ENCODE measurements at places on chromosomes 3 and 15. TPM values are rescaled to one million over a fixed set of nuclear protein-coding genes. Genes with fewer than 3 reads are reported as not detected.

Gene NECTIN3
- total RNA-seq = 12.2 TPM

Gene USP8
- total RNA-seq = 68.9 TPM

Gene COX17
- 48.9 TPM for total RNA-seq

Gene IL20RB
- total RNA-seq = 1.5 TPM

Gene GCNT3
- total RNA-seq = not detected

Gene KNG1
- total RNA-seq = not detected

Gene TRPM1
- not detected for total RNA-seq

Gene USP50
- not detected for total RNA-seq

Gene CADM2
- not detected for total RNA-seq

Gene P2RY13
- not detected for total RNA-seq

Gene IMPG2
- 0.81 TPM for total RNA-seq

Gene A4GNT
- total RNA-seq = not detected

Gene MCTP2
- 18.3 TPM for total RNA-seq

Gene GMPPB
- 59.5 TPM for total RNA-seq

Gene ANKUB1
- total RNA-seq = not detected

Gene COL7A1
- 1.2 TPM for total RNA-seq

Gene ABCF3
- total RNA-seq = 124 TPM

Gene C3orf49
- total RNA-seq = not detected

Gene FANCD2OS
- not detected for total RNA-seq

Gene SGO1
- 0.55 TPM for total RNA-seq

Gene RBP2
- not detected for total RNA-seq

Measured in CD4-positive, alpha-beta memory T cell (primary cell).